ENCODE measurements at places on chromosomes 3 and 15.

DNA sequence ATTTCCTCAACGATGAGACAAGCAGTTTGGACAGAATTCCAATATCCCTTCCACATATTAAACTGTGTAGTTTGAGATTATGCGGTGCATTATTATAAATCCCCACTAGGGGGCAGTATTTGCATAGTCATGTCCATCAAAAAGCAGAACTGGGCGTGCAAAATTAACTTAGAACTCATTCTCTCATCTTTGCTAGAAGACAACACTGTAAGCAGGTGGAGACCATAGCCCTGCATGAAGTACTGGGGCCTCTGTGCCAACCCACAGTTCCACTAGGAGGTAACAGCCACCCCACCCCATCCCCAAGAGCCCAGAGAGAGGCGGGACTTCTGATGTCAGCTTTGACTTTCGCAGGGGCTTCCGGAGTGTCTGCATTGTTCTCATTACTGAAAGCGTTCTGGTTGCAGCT, 106.6 kb upstream of the TMC3 start:
- DNase-seq, result no peak

GRCh38 chr3:69934398-69934797, 65.1 kb upstream of the SAMMSON start:
- DNase-seq, result no peak

- no peak for DNase-seq
Measured at GRCh38 chr3:174158674-174159073, 700.5 kb upstream of the NAALADL2 start.

DNA sequence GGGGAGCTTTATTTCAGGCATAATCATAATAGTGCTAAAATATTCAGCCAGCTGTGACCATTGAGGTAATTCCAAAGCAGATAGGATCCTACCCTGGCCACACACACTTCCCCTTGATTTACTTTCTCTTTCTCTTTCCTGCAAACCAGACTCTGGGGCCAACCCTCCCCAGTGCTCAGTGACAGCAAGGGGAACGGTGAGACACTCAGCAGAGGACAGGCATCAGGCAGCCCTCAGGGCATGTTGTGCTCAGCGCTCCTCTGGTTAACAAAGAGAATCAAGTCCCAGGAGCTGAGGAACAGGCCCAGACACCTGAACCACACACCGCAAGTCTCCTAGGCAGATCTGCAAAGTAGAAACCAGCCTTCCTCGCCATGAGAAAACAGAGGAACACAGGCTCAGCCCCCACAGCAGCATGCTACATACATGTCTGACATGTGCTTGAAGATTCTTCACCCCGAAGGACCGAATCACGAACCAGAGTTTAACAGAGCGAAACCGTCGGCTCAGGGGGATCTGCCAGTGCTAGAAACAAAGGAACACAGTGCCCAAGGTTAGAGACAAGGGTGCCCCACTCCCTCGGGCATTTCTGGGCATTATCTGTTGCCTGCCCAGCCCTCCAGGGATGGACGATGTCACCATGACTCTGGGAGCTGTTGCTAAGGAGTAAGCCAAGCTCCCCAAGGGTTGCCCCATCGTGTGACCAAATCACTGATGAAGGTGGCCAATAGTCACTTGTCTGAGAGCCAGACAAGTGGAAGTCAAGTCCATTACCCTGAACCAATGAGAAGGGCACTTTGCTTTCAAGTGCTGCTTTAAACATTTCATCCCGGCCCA, 17.5 kb downstream of the HDC start:
- DNase-seq, result no peak

GRCh38 chr3:38349684-38350359, 3.2 kb downstream of the XYLB start:
- DNase-seq, result no peak

GRCh38 chr3:144244662-144245061, 273.0 kb downstream of the DIPK2A start:
- no peak for DNase-seq

- no peak for DNase-seq
Measured at GRCh38 chr3:16765661-16766060, 119.1 kb upstream of the PLCL2 start.

GRCh38 chr3:171494457-171495109, 34.4 kb upstream of the TNIK start:
- DNase-seq, result no peak

- no peak for DNase-seq
Measured at GRCh38 chr15:87312221-87312620, 944.3 kb downstream of the NTRK3 start.

GRCh38 chr3:134543113-134543512, 57.3 kb downstream of the CEP63 start:
- DNase-seq, result no peak

DNA sequence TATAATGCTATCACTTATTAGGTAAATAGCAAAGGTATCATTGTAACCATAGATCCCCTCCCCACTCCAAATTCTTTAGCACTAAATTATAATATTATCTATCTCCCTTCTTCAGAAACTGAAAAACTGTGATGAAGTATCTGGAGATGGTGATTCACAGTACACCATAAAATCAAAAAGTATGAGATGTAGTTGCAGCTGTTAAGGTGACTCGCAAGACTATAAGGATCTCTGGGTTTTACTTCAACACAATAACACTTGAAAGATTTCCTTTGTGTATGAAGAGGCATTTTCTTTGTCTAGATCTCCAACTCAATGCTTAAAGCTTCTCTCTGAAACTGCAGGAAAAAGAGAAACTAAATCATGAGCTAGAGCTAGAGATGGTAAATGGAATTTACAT, 46.9 kb downstream of the IFT57 start:
- no peak for DNase-seq

DNA sequence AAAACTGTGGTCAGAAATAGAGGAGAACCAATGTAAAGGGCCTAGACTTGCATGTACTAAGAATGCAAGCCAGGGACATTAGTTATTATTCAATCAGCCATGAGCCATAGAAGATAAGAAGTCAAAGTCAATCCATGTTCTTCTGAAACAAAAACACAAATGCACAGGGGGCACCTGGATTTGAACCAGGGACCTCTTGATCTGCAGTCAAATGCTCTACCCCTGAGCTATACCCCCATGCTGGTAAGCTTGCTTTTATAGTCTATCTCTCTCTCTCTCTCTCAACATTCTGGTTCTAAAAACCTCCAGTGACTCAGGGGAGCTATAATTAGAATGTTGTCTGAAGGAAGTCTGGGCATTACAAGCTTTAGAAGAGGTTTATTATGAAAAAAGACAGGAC, 85.6 kb upstream of the ACP3 start:
- no peak for DNase-seq

DNA sequence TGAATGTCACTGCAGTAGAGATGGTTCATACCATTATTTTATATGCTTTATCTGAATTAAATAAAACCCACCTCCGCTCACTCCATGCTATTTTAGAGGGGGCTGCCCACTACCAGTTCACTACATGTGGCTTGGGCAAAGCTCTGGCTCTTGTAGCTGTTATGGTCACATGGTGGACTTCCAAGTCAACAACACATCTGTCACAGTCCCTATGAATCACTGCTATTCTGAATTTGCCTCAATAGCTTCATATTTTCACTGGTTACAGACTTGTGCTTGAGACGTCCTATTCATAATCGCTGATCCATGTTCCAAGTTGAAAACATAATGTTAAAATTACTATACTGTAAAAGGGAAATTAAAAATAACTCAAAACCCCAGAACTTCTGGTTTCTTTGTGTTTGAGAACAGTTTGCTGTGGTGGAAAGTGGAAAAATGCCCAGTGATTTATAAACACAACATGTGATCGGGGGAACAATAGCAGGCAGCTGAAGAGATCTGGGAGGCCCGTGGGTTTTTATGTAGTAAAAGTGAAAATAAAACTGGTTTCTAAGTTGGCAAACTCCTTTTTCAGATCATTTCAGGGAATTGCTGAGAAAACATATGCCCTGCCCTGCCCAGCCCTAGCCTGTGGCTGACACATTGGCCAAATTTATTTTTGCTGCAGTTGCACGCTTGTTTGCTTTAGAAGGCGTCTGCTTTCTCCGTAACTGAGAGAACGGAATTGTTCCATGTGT, 128.8 kb upstream of the PRR23C start:
- no peak for DNase-seq

DNA sequence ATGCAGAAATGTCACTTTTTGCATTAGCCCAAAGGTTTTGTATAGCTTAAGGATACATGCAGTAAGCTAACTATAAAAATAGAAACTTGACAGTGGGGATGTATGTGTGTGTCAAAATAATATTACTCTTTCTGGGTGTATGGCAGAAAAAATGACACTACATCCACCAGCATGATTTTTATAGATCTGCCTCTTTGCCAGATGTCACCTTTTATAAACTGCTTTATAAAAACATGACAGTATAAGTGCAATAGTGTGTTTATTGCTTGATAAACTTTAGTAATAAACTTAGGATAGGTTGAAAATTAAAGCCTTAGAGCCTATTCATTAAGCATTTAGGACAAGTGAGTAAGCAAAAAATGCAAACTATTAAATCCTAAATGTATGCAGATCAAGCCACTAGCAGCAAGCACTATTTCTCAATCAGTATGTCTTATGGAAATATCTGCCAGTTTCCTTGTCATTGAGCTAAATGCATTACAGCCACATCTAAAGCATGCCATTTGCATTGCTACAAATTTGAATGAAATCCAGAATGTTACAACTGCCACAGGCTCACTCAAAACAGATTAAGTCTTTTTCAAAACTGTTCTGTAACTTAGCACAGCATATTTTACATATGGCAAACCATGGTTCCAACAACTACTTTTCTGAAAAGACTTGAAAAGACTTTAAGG, 935.0 kb downstream of the FHIT start:
- DNase-seq, result no peak

- no peak for DNase-seq
Measured at GRCh38 chr3:187093320-187093719, 46.0 kb downstream of the RPL39L start.

DNA sequence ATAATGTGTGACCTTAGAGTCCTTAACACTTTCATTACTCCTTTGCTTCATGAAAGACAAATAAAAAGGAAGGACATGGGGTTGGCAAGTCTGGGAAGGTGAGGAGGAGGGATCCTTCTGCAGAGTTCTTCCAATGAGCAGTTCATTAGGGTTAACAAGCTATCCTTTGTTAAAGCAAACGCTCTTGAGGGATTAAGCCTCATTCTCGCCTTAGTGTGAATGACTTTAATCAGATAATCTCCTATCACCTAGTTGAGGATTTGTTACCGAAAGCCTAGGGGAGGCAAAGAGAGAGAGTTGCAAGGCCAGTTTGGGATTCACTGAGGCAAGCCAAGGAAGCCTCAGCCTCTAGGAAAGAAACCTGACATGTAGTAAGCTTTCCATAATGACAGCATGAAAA, 7.4 kb upstream of the MBNL1 start:
- DNase-seq, result no peak

- DNase-seq, result no peak
Measured at GRCh38 chr15:66908744-66909095, 156.7 kb upstream of the SMAD3 start.

DNA sequence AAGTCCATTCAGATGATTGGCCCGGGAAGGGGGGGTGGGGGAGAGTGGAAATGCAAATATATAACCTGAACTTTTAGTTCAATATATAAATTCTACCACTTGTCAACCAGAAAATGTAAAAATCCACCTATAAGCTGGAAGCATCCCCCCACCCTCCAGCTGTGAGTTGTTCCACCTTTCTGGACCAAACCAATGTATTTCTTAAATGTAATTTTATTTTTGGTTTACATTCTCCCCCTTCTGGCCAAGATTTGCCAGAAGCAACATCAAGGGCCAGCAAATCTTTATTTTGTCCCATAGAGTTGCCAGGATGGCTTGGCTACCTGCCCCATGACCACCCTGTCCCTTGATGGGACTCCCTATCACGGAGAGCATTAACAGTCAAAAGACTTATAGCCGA, 545.7 kb downstream of the TBL1XR1 start:
- no peak for DNase-seq

- no peak for DNase-seq
Measured at GRCh38 chr3:161531930-161532329, 35.3 kb downstream of the OTOL1 start.

GRCh38 chr3:197847866-197848401, 56.9 kb downstream of the LRCH3 start:
- no peak for DNase-seq

DNA sequence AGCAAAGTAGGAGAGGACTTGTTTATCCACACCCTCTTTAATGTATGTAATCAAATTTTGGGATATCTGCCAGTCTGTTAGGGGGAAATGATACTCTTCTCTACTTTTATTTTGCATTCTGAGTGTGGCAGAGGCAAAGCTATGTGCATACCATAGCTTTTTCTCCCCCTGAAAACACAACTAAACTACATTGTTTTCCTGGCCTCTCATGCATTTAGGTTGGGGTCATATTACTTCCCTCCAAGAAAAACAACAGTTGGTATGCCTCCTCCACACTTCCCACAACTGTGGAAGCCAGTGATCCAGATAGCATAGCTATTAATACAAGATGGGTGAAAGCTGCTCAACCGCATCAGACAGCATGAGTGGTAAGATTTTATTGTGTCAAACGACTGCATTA, 6.9 kb downstream of the RPL15 start:
- DNase-seq, result no peak

DNA sequence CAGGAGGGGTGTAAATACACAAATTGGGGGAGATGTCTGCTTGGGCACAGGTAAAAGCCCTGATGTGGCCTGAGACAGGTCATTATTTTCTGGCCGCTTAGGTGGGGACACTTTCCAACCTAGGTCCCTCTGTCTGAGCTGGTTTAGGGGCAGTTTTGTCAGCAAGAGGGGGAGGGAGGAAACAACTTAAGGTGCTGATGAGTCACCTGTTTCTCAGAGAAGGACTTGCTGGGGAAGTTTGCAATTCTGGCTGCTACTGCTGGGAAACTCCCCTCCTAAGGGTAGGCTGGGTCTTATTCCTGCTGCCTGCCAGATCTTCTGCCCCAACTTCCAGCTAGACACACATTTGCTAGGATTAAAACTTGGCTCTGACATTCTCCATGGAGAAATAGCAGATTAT, 4.8 kb upstream of the RHOV start:
- no peak for DNase-seq

GRCh38 chr15:71203586-71204474, 88.6 kb downstream of the THSD4 start:
- no peak for DNase-seq

- DNase-seq, result peak; percentile 80
Measured at GRCh38 chr15:40782609-40783227, 12.9 kb downstream of the C15orf62 start.

DNA sequence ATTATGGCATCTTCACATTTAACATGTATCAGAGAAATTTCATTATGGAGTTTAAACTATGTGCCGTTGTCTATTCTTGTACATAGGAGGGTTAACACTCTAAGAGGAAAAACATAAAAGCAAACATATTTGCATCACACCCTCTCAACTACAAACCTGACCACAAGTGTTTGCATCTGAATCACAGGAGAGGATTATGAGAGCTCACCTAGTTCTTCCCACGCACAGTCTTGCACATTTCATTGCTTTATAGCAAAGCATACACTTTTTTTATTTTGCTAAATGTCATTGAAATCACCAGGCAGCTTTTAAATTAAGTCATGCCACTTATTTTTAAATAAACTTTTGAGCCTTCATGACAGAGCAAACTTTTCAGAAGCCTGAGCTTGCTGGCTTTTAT, 12.5 kb downstream of the TRAT1 start:
- DNase-seq, result peak; percentile 26
